SK-N-SH (cell line): ENCODE measurements at places on chromosomes 13 and 19.

- DNase-seq, result no peak
Observed at GRCh38 chr13:75760131-75761021, 124.2 kb downstream of the LMO7 start.

- no peak for DNase-seq
Observed at GRCh38 chr13:113656831-113657671, 947 bp downstream of the ATP4B start.

DNA sequence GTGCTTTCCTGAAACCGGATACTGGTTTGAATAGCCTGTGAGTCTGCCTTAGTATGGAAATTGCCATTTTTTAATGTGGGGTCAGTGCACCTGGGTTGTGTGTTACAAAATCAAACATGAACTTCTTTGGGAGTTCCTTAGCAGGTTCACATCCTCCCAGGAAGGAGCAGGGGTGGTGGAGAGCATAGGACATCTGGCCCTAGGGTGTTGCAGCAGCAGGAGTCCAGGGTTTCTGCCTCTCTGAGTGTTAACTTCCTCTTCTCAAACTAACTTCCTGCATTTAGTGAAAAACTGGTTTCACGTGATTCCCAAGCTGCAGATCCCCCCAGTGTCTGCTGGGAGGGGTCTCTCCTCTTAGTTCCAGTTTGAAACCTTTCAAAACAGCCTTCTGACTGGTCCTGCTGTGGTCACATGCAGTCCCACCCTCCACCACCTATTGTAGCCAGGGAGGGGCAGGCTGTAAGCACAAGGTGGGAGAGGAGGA, 7.2 kb downstream of the RNASEH2B start:
- DNase-seq, result no peak

GRCh38 chr19:5903056-5903623, 450 bp downstream of the NDUFA11 start:
- DNase-seq, result no peak

- peak; percentile 54 for DNase-seq
Observed at GRCh38 chr19:15154002-15154612, 46.7 kb downstream of the NOTCH3 start.
